ENCODE measurements at places on chromosomes 6 and 20. TPM values are rescaled to one million over a fixed set of nuclear protein-coding genes. Genes with fewer than 3 reads are reported as not detected.

- DNase-seq: no peak
Measured at GRCh38 chr6:27966044-27966443, 9.0 kb downstream of the OR2B6 start.

DNA sequence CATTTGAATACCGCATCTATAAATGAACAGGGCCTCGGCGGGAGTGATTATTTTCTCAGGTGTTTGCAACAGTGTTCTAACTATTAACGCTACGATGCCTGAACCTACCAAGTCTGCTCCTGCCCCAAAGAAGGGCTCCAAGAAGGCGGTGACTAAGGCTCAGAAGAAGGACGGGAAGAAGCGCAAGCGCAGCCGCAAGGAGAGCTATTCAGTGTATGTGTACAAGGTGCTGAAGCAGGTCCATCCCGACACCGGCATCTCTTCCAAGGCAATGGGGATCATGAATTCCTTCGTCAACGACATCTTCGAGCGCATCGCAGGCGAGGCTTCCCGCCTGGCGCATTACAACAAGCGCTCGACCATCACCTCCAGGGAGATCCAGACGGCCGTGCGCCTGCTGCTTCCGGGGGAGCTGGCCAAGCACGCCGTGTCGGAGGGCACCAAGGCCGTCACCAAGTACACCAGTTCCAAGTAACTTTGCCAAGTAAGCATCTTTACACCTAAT, 70.9 kb downstream of the HFE start:
- DNase-seq: no peak

DNA sequence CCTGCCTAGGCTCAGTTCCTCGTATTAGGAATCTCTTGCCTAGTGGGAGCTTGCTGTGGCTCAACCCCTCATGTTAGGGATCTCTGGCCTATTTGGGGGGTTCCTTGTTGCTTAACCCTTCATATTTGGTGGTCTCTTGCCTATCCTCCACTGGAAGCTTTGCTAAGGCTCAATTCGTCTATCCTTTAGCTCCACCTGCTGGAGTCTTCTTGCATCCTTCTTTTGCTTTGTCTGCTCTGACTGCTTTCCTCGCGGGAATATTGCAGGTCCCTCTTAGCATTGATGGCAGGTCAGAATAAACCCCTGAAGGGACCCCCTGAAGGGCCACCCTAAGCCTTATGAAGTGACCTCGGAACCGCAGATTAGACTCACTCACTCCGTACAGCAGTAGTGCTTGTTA, 203.0 kb upstream of the TBX18 start:
- peak; percentile 36 for DNase-seq

Gene RCAN2
- 0.26 TPM for total RNA-seq
